Activated naive CD4-positive, alpha-beta T cell treated with anti-CD3 and anti-CD28 coated beads, Interleukin-2, amount 50 U/mL, for 72 hours (primary cell): ENCODE measurements at places on chromosomes 7 and 10.

DNA sequence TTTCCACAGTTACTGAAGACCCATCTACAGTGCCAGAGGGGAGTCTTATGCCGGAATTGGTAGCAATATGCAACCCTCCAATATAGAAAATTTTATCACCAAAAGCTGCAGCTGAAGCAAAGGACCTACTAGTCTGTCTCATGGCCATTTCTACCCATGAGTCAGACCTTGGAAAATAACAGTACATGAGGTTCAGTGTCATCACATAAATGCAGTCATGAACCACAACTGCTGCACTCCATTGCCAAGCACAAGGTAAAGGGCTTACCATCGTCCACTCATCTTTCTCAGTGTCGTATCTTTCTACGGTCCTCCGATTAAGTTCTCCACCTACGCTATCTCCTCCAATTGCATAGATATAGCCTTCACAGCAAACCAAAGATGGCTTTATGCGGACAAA, 21.8 kb downstream of the KBTBD2 start:
- no peak for DNase-seq

DNA sequence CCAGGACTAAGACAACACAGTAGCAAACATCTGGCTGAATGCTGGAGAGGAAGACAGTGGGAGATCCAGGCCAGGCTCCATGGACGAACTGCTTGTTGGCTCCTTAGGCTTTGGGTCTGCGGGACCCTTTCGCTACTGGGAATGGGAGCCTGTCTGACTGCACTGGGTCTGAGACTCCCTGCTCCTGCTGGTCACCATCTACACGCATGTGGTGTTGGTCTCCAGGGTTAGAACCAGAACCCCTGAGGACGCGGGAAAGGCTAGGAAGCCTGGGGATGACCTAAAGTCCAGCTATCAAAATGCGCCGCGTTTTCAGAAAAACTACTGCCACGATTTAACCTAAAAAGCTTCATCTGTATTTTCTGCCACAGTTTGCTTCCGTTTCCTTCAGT, 817 bp upstream of the DNAJB6 start:
- no peak for DNase-seq

DNA sequence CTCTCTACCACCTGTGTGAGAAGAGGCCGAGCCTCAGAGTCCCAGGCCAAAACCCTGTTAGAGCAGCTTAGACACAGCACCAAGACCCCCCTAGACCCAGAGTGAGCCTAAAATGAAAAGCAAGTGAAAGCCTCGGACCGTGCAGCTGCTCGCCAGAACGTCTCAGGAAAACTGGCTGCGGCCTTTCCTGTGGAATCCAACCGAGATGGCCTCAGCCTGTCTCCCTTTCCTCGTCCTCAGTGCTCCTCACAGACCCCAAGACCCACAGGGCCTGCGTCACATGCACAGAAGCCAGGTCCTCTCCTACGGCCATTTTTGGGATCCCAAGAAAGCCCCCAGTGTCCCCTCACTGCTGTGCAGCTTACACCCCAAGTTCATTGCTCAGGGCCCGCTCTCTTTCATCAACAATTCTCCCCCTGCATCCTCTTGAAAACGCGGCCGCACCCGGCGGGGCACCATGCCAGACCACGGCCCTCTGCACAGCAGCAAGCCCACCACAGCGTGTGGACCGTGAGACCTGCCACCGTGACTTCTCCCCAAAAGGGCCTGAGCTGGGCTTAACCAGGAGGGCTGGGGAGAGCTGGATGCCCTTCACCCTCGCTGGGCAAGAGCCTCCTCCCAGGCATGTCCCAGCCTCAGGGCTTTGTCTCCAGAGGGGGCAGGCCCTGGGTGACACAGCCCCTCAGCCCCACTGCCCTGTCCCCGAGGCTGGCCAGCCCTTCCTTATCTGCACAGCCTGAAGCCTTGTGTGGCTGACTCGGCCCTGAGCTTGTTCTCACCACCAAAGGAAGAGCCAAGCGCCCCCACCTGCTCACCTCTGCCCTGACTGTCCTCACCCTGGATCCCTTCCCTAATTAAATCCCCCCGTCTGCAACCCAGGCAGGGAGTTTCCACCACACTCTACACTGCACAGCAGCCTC, 142.9 kb downstream of the PTPRN2 start:
- DNase-seq = no peak

- DNase-seq = no peak
These were observed 17.1 kb downstream of the IQCE start for GRCh38 chr7:2575733-2576340.

- DNase-seq = no peak
These were observed 15.8 kb upstream of the DUSP5 start for GRCh38 chr10:110481919-110482318.

DNA sequence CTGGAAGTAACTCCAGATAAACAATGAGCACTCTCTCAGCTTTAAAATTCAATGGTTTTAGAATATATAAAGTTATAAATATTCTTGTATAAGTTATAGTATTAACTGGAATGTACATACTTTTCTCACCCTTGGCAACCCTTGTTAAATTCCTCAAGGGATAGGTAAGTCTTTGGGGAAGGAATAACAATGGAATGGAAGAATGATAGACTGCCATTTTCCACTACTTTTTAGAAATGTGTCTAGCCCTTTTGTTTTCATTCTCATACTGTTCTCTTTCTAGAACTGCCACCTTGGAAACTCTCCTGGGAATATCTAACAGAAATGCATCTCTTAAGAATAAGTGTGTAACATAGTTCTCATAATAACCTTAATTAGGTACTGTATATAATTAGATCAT, 8.3 kb downstream of the KIF5B start:
- DNase-seq = no peak

DNA sequence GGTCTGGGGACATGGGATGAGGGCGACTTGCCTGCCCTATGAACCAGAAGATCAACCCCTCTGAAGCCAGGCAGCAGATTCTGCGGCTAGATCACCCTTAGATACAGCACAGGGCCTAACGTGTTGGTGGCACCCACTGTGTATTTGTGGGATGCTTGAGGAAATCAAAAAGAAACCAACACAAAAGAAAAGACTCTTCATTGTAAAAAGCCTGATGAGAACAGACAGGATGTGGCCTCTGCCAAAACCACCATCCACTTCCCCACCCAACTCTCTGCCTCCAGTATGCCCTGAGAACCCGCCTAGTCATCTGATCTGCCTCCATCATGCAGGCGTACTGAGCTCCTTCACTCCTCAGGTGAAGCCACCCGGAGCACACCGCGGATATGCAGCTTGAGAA, 97.2 kb upstream of the INSYN2A start:
- peak; percentile 41 for DNase-seq

GRCh38 chr10:49318028-49318427, 19.1 kb downstream of the C10orf71 start:
- DNase-seq = no peak

DNA sequence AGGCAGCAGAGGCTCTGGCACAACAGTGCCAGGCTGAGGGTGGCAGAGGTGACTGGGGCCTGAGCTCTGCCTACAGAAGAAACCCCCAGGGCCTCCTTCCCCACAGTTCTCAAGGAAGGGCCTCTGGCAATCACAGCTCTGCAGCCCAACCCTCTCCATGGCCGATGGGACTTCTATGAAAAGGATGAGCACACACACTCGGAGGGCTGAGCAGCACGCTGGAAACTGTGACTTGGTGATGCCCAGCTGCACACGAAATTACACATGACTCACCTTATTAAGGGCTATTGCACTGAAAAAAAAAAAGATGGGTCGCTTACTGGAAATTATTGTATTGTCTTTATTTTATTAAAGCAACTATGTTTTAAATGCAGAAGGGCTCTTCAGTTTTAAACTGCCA, 42.9 kb upstream of the LRRC18 start:
- DNase-seq = no peak

DNA sequence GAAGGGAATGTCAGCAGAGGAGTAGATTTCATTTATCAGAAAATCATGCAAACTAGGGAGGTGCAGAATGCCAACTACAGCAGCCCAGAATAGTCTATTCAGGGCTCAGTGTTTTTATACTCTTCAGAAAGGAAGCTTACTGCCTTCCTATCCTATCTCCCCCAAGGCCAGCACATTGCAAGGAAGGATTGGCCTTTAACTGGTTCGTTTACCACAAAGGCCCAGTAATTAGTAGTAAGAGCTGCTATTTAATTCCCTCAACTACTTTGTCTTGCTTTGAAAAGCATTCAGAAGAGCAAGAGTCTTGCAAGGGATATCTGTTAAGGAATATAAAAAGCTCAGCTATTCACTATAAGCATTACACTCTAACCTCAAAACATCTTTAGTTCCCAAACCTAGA, 86.4 kb upstream of the RNF148 start:
- no peak for DNase-seq

- no peak for DNase-seq
These were observed 724 bp downstream of the BBIP1 start for GRCh38 chr10:110918269-110918642.

GRCh38 chr10:120069700-120070099, 177.2 kb downstream of the SEC23IP start:
- DNase-seq = no peak

- DNase-seq = no peak
These were observed 376.9 kb downstream of the PHTF2 start for GRCh38 chr7:78175330-78176100.

DNA sequence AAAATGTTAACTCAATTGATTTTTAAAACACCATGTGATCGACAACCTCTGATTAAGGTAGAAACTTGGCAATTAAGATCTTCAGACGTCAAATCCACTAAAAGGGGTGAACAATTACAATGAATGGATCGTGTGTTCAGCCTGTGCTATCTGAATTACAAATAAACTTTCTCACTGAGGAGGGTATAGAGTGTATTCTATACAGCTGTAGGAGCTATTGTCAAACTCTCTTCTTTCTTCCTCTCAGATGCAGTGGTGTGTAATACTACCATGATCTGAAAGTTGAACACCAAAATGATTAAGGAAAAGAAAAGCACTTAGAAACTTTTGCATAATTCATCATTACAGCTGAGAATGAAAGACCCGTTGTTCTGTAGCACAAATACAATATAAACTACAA, 32.2 kb upstream of the MACC1 start:
- DNase-seq = no peak

GRCh38 chr10:88491314-88491713, 91.8 kb downstream of the RNLS start:
- no peak for DNase-seq

DNA sequence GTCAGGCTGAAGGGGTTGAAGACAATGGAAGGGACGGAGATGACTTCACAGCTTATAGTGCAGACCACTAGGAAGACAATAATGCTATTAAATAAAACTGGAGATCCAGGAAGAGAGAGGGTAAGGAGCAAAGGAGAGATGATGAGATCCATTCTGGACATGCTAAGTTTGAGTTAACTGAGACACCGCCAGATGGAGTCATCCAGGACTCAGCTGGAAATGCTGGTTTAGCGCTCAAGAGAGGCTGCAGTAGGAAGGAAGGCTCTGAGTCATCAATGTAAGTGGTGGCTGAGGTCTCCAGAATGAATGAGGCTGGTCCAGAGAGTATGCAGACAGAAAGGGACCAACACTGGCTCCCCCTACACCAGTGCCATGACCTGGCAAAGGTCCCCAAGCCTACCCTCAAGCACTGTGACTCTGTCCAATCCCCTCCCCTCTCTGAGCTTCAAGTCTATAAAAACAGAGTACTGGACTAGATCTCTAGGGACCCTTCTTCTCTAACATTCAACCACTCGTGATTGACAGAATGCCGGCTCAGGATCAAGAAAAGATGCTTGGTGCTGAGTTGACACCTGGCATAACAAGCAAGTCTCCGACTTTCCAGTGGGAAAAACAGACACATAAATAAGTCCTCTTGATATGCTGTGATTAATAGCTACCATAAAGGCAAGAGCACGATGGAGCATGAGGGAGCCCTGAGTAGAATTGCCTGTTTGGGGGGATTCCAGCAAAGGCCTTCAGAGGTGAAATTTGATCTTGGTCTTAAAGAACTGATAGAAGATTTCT, 8.9 kb downstream of the GFRA1 start:
- DNase-seq = no peak

DNA sequence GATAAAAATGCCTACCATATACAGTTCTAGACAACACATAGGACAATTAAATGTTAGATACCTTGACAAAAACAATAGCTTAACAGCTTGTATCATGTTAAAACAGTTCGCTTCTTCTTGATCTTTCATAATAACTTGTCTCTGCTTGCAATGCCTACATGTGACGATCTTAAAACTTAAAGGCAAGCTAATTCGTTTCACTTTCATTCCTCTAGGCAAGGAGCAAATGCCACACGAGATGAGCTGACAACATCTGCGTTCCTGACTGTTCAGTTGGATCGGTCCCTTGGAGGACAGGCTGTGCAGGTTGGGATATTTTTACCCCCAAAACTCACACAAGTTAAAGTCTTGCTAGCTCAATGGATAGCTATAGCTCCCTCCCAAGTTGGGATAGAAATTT, 51.6 kb upstream of the ARL4A start:
- no peak for DNase-seq

DNA sequence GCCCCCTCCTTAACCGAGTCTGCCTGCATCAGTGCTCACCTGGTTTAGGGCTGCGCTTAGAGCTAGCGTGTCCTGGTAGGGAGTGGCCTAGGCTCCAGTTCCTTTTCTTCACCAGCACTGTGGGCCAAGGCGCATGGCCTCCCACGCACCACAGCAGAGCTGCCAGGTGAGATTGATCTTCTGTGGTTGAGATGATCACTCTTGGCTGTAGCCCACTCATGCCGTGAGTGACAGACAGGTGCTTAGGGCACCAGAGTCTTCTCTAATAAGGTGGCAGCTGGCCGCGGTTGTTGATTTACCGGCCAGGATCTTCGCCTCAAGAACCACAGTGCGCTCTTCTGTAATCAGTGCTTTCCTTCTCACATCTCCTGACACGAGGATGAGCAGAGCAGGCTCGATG, 157.2 kb upstream of the INSYN2A start:
- no peak for DNase-seq

DNA sequence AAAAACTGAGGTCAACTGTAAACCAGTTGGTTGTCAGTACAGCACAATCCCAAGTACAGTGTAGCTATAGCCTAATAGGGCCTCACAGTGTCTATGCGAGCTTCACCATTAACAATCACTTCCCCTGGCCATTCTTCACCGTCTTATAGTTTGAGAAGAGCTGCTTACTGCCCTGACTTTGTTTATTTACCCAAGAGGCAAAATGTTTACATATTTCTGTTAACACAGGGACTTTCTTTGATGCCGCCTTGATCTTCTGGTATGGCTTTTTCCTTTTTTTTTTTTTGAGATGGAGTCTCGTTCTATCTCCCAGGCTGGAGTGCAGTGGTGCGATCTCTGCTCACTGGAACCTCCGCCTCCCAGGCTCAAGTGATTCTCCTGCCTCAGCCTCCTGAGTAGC, 3.3 kb downstream of the MYOF start:
- DNase-seq = no peak

DNA sequence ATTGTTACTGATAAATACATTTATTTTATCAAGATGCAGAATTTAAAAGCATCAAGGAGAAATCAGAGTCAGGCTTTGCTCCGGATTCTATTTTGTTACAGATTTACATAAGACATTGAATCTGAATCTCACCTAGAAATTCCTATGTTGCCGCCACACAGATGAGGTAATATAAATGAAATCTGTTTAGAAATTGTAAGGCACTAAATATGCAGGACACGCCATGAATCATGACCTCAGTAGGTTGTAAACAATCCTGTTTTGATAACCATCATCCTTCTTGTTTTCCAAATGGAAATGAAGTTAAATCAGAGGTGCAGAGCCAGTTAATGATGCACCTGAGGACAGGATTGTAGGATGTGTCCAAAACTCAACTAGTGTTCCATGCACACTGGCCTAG, 778.0 kb downstream of the MAGI2 start:
- no peak for DNase-seq

GRCh38 chr10:51010977-51011376, 63.3 kb upstream of the PRKG1 start:
- no peak for DNase-seq

- no peak for DNase-seq
These were observed 2.6 kb downstream of the PHYHIPL start for GRCh38 chr10:59179068-59179467.

GRCh38 chr7:27123007-27123476, 7.5 kb downstream of the HOXA4 start:
- no peak for DNase-seq
